PC-3 (cell line): ENCODE measurements at places on chromosomes 6 and 20.

DNA sequence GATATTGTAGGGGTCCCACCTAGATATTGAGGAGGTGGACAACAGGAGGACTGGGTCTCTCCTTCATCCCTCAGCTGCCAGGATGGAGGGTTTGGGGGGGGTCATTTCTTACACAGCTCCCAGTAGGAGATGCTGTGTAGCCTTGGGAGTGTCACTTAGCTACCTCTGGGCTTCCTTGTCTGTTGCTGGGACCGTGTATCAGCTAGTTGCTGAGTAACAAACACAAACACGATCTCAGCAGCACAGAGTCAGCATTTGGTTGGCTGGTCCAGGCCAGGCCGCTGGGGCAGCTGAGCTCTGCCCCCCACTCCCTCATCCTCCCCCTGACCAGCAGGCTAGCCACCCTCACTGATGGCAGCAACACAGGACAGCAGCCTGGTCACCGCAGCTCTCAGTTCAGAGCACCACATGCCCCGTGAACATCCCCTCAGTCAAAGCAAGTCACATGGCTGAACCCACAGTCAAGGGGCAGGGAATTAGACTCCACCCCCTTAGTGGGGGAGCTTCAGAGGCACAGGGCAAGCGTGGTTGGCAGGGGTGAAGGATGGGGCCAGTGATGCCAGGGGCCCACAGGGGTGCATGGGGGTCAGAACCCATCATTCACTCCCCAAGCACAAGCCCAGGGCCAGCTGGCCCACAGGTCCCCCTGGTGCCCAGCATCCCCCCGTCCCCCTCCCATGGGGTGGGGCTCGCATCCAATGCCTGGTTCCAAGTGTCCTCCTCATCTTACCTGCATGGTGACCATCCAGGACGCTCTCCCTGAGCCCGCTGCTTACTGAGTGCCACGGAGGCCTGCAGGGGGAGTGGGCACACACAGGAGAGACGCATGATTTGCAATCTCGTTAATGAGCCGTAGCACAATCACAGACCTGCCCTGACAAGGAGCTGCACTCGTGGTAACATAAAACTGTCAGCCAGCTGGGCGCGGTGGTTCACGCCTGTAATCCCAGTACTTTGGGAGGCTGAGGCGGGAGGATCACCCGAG lies 112.4 kb downstream of the TAF4 start:
- H3K36me3 ChIP-seq = no peaks in the 10 kb centered on the region
- H3K4me3 ChIP-seq = no peak overlapping the region
- DNase-seq = no peak
- peaks cover 28% of the 10 kb centered on the region for H3K27me3 ChIP-seq
- no peaks in the 10 kb centered on the region for H3K4me1 ChIP-seq

- H3K27me3 ChIP-seq = no peaks in the 10 kb centered on the region
- H3K36me3 ChIP-seq = no peaks in the 10 kb centered on the region
- no peaks in the 10 kb centered on the region for H3K4me1 ChIP-seq
- H3K27ac ChIP-seq = no peak overlapping the region
Observed at GRCh38 chr6:118456982-118457381, 91.1 kb upstream of the PLN start.

DNA sequence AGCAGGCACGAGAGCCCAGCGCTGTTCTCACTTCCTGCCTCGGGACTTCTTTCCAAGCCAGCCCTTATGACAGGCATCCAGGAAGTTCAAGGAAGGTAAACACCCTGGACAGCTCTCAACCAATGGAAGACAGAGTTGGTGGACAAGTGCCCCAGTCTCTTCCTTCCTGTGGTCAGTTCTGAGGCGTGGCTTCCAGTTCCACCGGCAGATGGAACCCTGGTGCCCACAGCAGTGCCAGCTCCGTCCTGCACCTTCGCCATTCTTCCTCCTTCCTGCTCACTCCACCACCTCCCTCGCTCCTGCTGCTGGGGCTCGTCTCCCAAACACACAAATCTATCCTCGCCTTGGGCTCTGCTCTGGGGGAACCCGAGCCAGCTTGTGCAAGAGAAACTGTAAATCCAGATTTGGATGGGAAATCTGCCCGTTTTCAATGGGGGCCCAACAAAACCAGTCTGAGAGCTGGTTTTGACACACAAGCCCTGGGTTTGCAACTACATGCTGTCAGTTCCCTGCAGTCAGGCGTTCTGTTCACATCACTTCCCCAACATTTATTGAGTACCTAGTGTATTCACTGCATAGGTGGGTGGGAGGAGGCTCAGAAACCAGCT lies 162.7 kb downstream of the GRM4 start:
- peak; percentile 70 for DNase-seq
- no peaks in the 10 kb centered on the region for H3K36me3 ChIP-seq
- 0 out of 2 replicates have a peak overlapping the region, but pooled peaks have one; percentile 35 for H3K4me3 ChIP-seq
- H3K27ac ChIP-seq = no peak overlapping the region
- H3K27me3 ChIP-seq = no peaks in the 10 kb centered on the region

DNA sequence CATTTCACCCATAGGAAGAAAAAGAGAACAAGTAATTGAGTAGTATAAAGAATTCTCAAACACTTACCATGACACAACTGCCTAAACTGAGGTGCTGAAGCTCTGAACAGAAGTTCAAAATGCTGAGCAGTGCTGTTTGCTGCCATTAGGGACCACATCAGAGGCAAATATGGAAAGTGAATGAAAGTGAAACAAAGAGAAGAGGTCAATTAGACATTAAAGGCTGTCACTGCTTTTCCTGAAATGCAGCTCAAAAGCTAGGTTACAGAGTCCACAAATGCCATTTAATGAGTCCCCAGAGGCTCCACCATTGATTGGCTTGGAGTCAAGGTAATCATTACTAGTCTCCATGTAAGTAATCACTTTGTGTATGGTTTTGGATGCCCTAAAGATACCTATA lies 46.1 kb downstream of the POU3F2 start:
- DNase-seq = no peak
- H3K4me1 ChIP-seq = no peaks in the 10 kb centered on the region
- no peaks in the 10 kb centered on the region for H3K36me3 ChIP-seq
- H3K27me3 ChIP-seq = no peaks in the 10 kb centered on the region

DNA sequence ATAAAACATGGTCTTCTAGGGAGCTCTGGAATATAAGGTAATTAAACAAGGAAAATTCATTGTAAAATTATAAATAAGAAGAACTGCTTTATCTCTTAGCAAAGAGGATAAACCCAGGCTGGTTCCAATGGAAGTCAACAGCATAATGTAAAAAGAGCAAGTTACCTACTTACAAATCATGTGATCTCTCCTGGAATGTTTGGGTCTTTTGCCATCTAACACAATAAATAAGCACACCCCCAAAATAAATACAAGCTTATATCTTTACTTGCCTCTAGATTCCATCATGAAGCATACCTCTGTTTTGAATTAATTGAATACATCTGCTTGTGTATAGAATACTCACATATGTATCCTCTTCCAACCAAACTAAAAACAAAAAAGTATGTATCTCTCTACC lies 2.5 kb upstream of the PHACTR1 start:
- H3K27ac ChIP-seq = no peak overlapping the region
- no peaks in the 10 kb centered on the region for H3K36me3 ChIP-seq
- H3K4me3 ChIP-seq = no peak overlapping the region

GRCh38 chr20:21340991-21341697 lies 38.0 kb downstream of the XRN2 start:
- no peak overlapping the region for H3K27ac ChIP-seq
- no peaks in the 10 kb centered on the region for H3K4me1 ChIP-seq
- H3K27me3 ChIP-seq = no peaks in the 10 kb centered on the region

GRCh38 chr20:33229843-33230242 lies 6.0 kb upstream of the BPIFA1 start:
- H3K27me3 ChIP-seq = peaks cover 60% of the 10 kb centered on the region
- H3K4me1 ChIP-seq = no peaks in the 10 kb centered on the region
- no peak overlapping the region for H3K4me3 ChIP-seq
- no peak overlapping the region for H3K27ac ChIP-seq
- H3K36me3 ChIP-seq = no peaks in the 10 kb centered on the region
- no peak for DNase-seq

- no peaks in the 10 kb centered on the region for H3K36me3 ChIP-seq
- H3K4me3 ChIP-seq = no peak overlapping the region
- H3K4me1 ChIP-seq = peaks cover 15% of the 10 kb centered on the region
Observed at GRCh38 chr6:111228094-111228493, 140.8 kb downstream of the SLC16A10 start.

GRCh38 chr6:101117393-101118135 lies 236.4 kb upstream of the ASCC3 start:
- H3K4me3 ChIP-seq = peak overlapping the region; percentile 50
- DNase-seq = peak; percentile 58
- H3K36me3 ChIP-seq = no peaks in the 10 kb centered on the region
- H3K27me3 ChIP-seq = no peaks in the 10 kb centered on the region

- H3K4me1 ChIP-seq = no peaks in the 10 kb centered on the region
- H3K4me3 ChIP-seq = no peak overlapping the region
- H3K27me3 ChIP-seq = peaks cover 15% of the 10 kb centered on the region
- no peak overlapping the region for H3K27ac ChIP-seq
Observed at GRCh38 chr6:5811997-5812396, 194.7 kb downstream of the NRN1 start.

GRCh38 chr6:56647172-56647762 lies 4.6 kb upstream of the DST start:
- no peaks in the 10 kb centered on the region for H3K27me3 ChIP-seq
- no peak overlapping the region for H3K27ac ChIP-seq
- peaks cover 14% of the 10 kb centered on the region; the same call in 1 of the 2 replicates for H3K36me3 ChIP-seq
- peaks cover 46% of the 10 kb centered on the region for H3K4me1 ChIP-seq

GRCh38 chr6:101232961-101233360 lies 160.5 kb upstream of the GRIK2 start:
- DNase-seq = no peak
- H3K27me3 ChIP-seq = no peaks in the 10 kb centered on the region
- no peak overlapping the region for H3K4me3 ChIP-seq
- H3K27ac ChIP-seq = no peak overlapping the region

GRCh38 chr6:8831366-8832152 lies 396.2 kb upstream of the SLC35B3 start:
- no peaks in the 10 kb centered on the region for H3K4me1 ChIP-seq
- H3K4me3 ChIP-seq = no peak overlapping the region
- no peak overlapping the region for H3K27ac ChIP-seq
- peaks cover 40% of the 10 kb centered on the region for H3K27me3 ChIP-seq

DNA sequence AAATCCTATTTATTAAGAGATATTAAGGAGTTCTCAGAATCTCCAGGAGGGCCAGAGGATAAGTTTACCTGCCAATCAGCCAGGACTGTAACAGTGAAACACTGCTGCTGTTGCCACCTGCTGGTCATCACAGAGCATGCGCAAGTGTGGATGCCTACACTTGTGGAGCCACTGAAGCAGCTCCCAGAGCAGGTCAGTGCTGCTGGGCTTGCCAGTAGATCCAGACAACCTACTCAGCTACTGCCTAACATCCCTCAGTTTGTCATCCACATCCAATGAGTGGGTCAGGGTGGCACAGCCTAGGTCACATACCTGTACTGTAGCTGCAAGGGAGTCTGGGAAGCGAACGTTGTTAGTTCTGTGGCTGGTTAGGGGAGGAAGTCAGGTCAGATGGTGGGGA lies 18.3 kb upstream of the NHSL1 start:
- peak; percentile 68 for DNase-seq
- H3K27me3 ChIP-seq = no peaks in the 10 kb centered on the region
- no peaks in the 10 kb centered on the region for H3K4me1 ChIP-seq
- H3K4me3 ChIP-seq = no peak overlapping the region

GRCh38 chr6:79954849-79955248 lies 7.5 kb upstream of the ELOVL4 start:
- no peak overlapping the region for H3K4me3 ChIP-seq
- H3K27me3 ChIP-seq = no peaks in the 10 kb centered on the region
- no peaks in the 10 kb centered on the region for H3K4me1 ChIP-seq
- H3K27ac ChIP-seq = no peak overlapping the region
- no peak for DNase-seq
- H3K36me3 ChIP-seq = no peaks in the 10 kb centered on the region

- no peak for DNase-seq
- no peaks in the 10 kb centered on the region for H3K27me3 ChIP-seq
- peaks cover 30% of the 10 kb centered on the region for H3K4me1 ChIP-seq
- no peak overlapping the region for H3K27ac ChIP-seq
- H3K36me3 ChIP-seq = no peaks in the 10 kb centered on the region
Observed at GRCh38 chr6:149861603-149862423, 2.3 kb downstream of the LRP11 start.

DNA sequence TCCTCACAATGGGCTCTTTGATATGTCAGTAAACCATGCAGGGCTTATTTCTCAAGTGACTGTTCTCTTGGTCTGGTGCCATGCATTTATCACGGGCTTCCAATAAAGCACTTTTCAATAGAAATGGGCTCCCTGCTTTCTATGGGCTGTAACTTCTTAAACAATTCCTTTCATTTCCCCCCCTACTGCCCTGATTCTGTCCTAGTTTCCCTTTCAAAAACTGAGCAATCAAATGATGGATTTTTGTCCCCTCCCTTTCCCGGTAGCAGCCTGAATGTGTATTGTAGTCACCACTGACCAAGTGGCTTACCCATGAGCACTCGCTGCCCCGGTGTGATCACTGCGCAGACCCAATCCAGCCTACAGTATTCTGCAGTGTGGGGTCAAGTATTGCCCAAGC lies 13.9 kb downstream of the RPS10 start:
- H3K4me1 ChIP-seq = peaks cover 12% of the 10 kb centered on the region
- H3K36me3 ChIP-seq = peaks cover 14% of the 10 kb centered on the region
- H3K27ac ChIP-seq = no peak overlapping the region
- no peak overlapping the region for H3K4me3 ChIP-seq
- no peaks in the 10 kb centered on the region for H3K27me3 ChIP-seq
- DNase-seq = no peak

- H3K4me1 ChIP-seq = peaks cover 24% of the 10 kb centered on the region
- DNase-seq = peak; percentile 96
- H3K27me3 ChIP-seq = no peaks in the 10 kb centered on the region
Observed at GRCh38 chr6:14068133-14068532, 49.4 kb upstream of the CD83 start.

DNA sequence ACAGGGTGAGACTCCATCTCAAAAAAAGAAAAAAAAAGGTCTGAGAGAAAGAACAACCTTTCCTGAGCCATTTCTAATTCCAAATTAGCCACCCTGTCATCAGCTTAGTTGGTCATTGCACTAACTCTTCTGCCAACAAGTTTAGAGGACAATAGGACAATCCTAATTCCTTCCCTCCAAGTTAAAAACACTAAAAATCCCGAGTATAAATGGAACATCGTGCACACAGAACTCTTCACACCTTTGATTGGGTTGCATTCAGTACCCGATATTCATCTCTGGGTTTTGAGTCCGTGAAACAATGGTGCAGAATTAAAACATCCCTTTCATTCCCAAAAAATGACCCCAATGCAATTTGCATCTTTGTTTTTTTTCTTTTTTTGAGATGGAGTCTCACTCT lies 23.0 kb downstream of the PARD6B start:
- H3K36me3 ChIP-seq = peaks cover 11% of the 10 kb centered on the region
- no peaks in the 10 kb centered on the region for H3K27me3 ChIP-seq
- H3K27ac ChIP-seq = no peak overlapping the region
- H3K4me3 ChIP-seq = no peak overlapping the region
- no peak for DNase-seq
- H3K4me1 ChIP-seq = no peaks in the 10 kb centered on the region

- no peak overlapping the region for H3K27ac ChIP-seq
- H3K27me3 ChIP-seq = no peaks in the 10 kb centered on the region
Observed at GRCh38 chr6:12354499-12354898, 64.3 kb downstream of the EDN1 start.

DNA sequence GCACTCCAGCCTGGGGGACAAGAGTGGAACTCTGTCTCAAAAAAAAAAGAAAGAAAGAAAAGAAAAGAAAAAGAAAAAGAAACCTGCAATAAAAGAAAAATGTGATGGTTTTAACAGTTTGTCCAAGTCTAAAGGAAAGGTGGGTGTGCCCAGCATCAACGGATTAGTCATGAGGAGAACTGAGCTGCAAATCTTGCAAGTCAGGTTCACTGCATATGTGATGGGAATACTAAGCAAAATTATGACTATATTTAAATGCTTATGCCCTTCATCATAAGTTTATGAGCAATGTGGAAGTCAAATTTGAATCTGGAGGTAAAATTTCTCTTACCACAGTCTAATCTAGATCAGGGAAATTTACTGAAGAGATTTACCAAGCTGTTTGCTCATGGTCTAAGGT lies 13.1 kb upstream of the CDK19 start:
- H3K27me3 ChIP-seq = no peaks in the 10 kb centered on the region
- H3K27ac ChIP-seq = peak overlapping the region; percentile 31; the same call in 1 of the 2 replicates
- H3K4me3 ChIP-seq = no peak overlapping the region
- DNase-seq = peak; percentile 78
- H3K36me3 ChIP-seq = no peaks in the 10 kb centered on the region
